H4 (cell line): ENCODE measurements at places on chromosomes 4 and X.

GRCh38 chrX:150436195-150436594 is 73.1 kb downstream of the MAMLD1 start:
- DNase-seq = no peak

DNA sequence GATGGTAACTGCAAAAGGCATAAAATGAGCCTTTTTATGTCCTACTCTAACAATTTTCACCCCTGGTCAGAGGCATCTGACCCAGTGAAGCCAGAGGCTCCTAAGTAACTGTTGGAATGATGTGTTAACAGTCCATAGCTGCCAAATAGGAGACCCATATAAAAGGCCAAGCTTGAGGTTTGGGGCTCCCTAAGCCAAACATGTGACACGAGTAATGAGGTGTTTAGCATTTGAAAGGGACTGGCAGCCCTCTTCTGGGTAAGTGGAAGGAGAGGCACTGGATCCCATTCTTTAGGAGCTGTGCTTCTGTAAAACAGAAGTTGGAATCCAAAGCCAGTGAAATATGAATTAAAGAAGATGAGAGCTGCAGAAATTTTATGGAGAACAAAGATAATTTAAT is 100.6 kb upstream of the PNPLA4 start:
- DNase-seq = no peak

- DNase-seq = no peak
These were observed 706 bp upstream of the CSTF2 start for GRCh38 chrX:100819534-100819836.

GRCh38 chrX:55132416-55132815 is 43.6 kb downstream of the PAGE2 start:
- no peak for DNase-seq

GRCh38 chrX:56228914-56229313 is 3.2 kb upstream of the KLF8 start:
- DNase-seq = no peak

DNA sequence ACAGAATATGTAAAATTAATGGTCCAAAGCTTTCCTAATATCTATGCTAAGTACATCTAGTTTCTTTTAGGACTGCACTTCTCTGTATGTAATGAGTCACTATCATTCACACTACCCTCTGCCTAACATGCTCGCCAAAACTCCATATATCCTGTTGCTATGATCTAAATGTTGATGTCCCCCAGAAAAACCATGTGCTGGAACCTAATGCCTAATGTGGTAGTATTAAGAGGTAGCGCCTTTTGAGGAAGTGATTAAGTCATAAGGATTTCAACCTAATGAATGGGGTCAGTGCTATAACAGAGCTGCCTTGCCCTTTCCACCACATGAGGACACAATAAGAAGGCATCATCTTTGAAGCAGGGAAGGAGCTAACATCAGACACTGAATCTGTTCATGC is 34.9 kb upstream of the NFKB1 start:
- no peak for DNase-seq
